ENCODE measurements at places on chromosomes 1 and 21.
A peak's percentile ranks its signal among the peaks of the same experiment; 100 is the strongest.

DNA sequence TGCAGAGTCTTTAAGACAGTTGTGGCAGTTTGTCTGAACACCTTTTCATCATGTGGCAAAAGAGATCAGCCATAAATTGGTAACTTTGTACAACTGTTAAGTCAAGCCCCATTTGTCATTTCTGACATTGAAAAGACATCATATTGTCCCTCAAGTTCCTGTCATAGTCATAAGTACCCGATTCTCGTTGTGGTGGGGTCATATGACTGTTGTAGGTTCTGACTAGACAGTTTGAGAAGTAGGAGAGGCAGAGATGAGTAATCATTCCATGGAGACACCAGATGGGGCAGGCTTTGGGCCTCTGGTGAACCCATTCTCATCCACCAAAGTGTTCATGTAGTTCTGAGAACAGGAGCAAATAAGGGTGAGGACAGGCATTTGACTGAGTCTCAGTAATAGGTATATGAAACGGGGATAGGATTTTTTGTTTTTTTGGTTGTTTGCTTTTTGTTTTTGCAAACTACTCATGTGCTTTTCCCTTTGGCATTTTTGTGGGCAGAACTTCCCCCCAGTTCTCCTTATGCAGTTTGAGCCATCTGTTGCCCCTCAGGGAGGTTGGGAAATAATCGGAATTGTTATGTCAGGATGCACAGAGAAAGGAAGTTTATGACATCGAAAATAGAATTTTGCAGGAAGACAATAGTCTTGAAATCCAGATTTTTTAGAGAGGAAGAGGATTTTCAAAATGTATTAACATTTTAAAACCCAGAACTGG lies 86.9 kb upstream of the KCNE2 start:
- peak; percentile 8 for DNase-seq

- no peak for DNase-seq
Measured at GRCh38 chr1:246599315-246599714, 33.1 kb downstream of the CNST start.

GRCh38 chr1:234584926-234585325 lies 25.1 kb downstream of the IRF2BP2 start:
- DNase-seq = no peak

DNA sequence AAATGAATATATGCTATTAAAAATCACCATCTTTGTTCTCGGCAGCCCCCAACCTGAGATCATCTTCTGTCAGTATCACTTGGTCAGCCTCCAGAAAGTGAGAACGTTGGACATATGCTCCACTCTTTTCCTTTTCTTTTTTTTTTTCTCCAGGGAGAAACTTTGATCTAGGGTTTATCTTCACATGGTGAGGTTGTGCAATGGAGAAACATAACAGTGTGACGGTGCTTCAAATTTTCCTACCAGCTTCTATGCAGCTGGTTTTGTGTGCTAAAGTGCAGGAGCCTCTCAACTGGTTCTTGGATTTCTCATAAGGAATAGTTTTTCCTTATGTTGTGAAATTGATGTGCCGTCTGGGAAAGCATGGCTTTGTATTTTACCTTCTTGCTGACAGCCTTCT lies 1202.9 kb downstream of the NCAM2 start:
- no peak for DNase-seq

DNA sequence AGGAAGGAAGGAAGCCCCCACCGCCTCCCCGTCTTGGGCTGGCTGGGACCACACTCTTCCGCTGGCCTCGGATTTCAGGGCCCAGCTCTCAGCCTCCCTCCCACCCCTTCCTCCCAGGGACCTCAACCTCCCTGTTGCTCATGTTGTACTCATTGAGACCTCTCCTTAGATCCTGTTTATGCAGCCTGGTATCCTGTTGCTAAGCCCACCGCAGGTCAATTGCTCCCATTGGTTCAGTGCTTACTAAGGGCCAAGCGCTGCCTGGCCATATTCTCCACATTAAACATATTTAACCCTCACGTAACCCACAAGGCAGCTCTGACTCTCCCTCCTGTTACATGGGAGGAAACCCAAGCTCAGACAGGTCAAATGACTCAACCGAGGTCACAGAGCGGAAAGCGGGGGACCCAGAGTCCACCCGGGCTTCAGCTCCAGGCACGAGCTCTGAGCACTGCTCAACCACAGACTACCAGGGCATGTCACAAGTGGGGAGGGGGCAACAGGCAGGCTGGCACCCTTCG lies 23.2 kb upstream of the H6PD start:
- no peak for DNase-seq

- peak; percentile 43 for DNase-seq
Measured at GRCh38 chr1:23168445-23169194, at the start of gene LUZP1. Gene LUZP1, minus strand, starts transcription at chr1:23168856.

GRCh38 chr1:85330711-85331290 lies 54.4 kb upstream of the BCL10 start:
- DNase-seq = peak; percentile 98

DNA sequence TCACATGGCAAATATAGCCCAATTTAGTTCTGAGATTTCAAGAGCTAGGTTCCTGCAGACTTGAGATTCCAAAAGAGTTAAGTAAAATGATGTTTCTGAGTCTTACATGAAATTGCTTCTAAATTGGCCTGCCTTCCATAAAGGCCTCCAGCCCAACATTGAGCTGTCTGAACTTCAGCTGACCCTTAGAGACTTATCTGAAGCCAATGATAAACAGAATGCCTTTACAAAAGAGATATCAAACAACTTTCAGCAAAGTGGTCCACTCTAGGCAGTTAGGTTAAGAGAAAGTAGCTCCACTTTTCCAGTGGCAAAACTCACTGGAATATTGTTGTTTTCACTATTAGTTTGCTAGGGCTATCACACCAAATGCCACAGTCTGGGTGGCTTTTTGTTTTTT lies 6.3 kb upstream of the RC3H1 start:
- DNase-seq = no peak

GRCh38 chr1:95197616-95198252 lies 36.3 kb upstream of the RWDD3 start:
- DNase-seq = peak; percentile 9

GRCh38 chr1:212457740-212458338 lies 25.1 kb downstream of the NENF start:
- DNase-seq = no peak

GRCh38 chr21:45802956-45803617 lies 159.6 kb downstream of the PCBP3 start:
- DNase-seq = no peak

DNA sequence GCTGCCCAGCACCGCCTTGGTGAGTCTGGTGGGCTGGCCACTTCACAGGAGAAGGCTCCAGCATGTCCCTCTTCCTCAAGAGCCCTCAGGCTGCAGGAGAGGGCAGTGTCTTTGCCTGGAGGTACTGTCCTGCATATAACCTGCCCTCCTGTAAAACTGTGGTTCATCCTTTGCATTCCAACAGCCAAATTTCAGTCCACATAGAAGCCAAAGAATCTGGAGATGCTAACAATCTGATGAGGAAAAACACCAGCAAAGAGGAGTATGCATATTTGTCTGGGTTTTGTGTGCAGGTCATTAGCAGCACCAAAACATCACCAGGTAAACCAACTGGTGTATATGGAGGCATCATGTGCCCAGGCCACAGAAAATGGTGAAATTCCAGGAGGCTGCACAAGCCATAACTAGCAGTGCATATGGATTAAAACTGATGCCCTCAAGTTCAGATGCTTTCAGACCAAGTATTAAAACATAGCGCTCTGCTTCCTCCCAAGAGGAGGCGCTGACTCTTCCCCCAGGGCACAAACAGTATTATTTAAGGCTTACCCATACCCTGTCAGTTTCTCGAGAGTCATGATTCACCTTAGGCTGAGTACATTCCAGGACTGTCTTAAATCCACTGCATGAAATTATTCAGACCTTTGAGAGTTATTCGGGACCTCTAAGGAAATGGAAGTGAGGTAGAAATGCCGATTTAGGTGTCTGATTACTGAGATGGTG lies 150.5 kb upstream of the COA6 start:
- no peak for DNase-seq

- no peak for DNase-seq
Measured at GRCh38 chr21:38861989-38862683, 56.4 kb downstream of the ETS2 start.

GRCh38 chr21:25350056-25350455 lies 257.2 kb downstream of the MRPL39 start:
- no peak for DNase-seq

- DNase-seq = no peak
Measured at GRCh38 chr21:37226041-37226920, 40.9 kb downstream of the VPS26C start.

DNA sequence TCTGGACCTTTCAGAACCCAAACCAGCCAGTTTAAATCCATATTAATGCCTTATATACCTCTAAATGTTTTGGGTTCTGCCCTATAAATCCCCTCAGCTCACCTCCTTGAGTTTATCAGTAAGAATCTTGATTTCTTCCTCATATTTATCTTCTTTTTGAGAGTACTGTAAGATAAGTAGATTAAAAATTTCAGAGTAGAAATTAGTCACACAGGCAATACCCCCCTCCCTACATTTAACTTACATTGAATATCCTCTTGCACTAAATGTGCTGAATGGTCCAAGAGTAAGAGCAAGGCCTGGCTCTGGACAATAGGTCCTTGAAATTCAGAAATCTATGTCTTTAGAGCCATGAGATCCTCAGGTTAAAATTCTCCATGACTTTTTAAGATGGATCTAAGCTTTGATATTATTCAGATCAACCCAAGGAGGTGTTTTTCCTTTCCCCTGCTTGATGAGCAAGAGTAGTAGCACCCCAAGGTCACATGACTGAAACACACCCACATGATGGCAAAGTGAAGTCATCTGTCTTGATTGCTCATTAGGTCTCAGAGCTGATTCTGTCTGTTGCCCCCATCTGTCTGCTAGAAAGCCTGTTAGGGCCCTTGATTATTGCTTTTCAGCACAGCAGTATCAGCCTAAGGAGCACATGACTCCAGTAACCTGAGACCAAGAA lies 15.8 kb upstream of the NUP210L start:
- no peak for DNase-seq

DNA sequence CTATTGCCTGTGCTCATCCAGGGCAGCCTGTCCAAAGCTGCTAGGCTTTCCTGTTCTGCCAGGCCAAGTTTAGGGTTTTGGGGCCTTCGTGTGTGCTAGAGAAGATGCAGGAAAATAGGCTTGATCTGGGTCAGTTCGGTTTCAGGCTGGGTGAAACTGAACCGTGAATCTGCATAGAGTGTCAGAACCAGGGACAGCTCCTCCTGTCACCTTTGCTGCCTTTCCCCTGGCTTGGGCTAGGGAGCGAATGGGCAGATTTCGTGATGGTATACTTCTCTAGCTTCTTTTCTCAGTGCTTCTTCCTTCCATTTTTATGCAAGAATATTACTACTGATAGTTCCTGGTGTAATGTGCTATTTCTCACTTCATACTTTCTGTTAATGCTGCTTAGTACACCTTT lies 6.0 kb upstream of the AGO1 start:
- DNase-seq = no peak
